ENCODE measurements at places on chromosomes 6 and 20. TPM values are rescaled to one million over a fixed set of nuclear protein-coding genes. Genes with fewer than 3 reads are reported as not detected.

The FOXP4 gene
- 17.2 TPM for total RNA-seq

The WDR46 gene
- total RNA-seq = 108 TPM

The RPN2 gene
- 114 TPM for total RNA-seq

The CASS4 gene
- 0.17 TPM for total RNA-seq

The SMLR1 gene
- total RNA-seq = 0.99 TPM

The GLP1R gene
- total RNA-seq = 0.15 TPM

The RING1 gene
- total RNA-seq = 42.4 TPM

The TMEM74B gene
- 1.2 TPM for total RNA-seq

DNA sequence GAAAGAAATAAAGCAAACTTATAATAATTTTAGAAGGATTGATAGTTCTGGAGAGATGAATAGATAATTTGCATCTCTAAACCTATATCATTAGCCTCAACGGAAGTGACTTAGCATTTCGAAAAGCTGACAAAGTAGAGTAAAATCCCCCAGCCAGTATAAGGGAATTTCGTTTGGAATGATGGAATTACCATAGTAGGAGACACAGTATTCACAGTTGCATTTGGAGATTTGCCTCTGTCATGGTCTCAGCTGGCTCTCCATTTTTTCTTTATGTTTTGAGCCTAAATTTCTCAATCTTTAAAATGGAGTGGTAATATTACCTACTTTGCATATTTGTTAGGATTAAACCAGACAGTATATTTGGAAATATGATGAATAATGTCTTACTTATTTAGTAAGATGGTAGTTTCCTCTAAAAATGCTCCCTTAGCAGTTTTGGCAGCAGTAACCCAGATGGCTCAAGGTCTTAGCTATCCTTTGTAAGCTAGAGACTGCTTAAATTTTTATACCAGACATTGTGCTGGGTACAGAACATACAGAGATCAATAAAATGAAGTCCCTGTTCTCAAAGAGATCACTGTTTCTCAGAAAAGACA lies 58.2 kb downstream of the SMAP1 start:
- no peak for ATAC-seq

DNA sequence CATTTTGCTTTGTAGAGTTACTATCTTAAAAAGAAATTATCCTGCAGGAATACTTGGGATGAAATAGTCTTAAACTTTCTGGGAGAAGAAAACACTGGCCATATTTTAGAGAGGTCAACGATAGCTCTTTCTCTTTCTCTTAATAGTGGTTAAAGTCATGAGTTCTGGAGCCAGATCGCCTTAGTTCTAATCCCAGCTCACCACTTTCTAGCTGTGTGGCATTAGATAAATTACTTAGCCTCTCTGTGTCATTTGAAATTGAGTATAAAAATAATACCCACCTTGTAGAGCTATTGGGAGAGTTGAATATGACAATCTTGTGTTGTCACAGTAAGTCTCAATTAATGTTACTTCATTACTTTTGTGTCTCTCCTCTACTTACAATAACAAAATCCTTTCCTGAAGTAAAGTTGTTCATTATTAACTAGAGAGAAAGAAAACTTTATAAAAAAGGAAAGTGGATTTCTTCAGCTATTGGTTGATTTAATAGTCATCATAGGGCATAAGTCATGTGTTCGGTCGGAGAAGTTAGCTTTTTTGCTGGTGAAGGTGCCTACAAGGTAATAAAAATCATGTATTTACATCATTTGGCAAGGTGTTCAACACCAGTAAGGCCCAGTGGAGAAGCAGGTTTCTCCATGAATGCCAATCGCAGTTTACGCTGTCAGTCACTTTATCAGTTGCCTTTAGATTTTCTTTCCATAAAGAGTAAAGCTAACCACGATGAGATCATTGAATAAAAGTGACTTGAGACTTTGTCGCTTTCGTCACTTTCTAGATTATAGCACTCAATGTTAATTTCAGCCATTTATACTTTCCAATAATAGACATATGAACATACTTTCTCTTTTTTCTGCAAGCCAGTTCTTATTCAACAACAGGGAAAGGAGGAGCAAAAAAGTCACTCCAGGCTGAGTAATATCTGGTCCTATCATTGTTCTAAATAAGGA lies 2.0 kb downstream of the NEDD9 start:
- ATAC-seq = no peak

- no peak for ATAC-seq
These were observed 37.3 kb downstream of the PGM3 start for GRCh38 chr6:83155794-83156193.

GRCh38 chr20:59177266-59178250 lies 13.9 kb downstream of the ZNF831 start:
- ATAC-seq = no peak
